ENCODE measurements at places on chromosomes 12 and 14.
A peak's percentile ranks its signal among the peaks of the same experiment; 100 is the strongest.

- DNase-seq: no peak
Measured at GRCh38 chr14:56390859-56391258, 188.7 kb upstream of the TMEM260 start.

- peak; percentile 11 for DNase-seq
Measured at GRCh38 chr12:97650242-97650641, 187.6 kb downstream of the RMST start.

DNA sequence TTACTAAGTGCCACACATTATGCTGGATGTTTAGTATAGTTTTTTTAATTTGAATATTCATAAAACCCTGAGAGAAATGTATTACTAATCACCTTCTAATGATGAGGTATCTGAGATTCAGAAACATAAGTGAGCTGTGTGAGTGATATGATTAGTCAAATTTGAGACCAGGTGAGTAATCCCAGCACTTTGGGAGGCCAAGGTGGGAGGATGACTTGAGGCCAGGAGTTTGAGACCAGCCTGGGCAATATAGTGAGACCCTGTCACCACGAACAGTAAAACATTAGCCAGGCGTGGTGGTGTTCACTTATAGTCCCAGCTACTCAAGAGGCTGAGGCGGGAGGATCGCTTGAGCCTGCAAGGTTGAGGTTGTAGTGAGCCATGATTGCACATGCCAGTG lies 438.4 kb downstream of the RAD51B start:
- no peak for DNase-seq

- no peak for DNase-seq
Measured at GRCh38 chr12:94460616-94460959, 921 bp upstream of the CEP83 start.

DNA sequence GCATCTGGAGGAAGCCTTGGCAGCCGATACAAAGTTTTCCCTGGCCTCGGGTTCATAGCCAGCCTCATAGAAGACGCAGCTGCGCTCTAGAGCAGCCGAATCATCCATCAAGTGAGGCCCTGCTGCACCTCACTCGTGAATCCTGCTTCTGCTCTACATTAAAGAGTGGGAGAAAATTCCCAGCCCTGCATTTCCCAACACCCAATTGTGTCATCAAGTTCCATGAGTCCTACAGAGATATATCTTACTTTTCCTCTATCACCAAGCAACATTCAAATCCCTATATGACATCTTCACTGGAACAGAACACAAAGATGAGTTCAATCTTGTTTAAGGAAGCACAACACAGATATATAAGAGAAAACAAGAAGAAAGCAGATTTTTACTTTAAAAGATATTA lies 139.3 kb downstream of the TTC7B start:
- peak; percentile 60 for DNase-seq

DNA sequence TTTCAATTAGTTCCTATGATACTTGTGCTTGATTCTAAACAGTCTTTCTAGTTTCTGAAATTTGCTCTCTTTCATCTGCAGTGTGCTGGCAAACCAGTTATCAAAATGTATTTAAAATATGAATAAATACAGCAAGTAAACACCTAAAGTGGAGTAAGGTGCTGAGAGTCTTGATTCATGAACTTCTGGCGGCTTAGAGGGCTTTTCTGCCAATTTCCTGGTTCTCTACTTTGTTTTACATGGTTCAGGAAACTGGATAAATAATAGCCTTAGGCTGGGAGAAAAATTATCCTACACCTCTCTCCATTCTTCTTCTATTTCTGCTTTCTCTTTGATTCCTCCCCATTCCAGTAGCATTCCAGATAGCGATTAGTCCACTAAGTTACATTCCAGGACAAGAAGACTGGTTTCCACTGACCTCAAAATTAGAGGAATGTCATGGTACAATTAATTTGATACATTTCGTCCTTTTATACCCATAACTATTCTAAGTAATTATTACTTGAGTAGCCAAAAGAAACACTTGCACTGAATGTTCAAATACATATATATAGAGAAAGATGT lies 14.9 kb downstream of the ATP2B1 start:
- DNase-seq: peak; percentile 56

- DNase-seq: no peak
Measured at GRCh38 chr14:105537580-105538474, 11.4 kb downstream of the TMEM121 start.

- DNase-seq: peak; percentile 24
Measured at GRCh38 chr14:74667758-74668157, 45.1 kb downstream of the AREL1 start.

GRCh38 chr12:76914102-76914859 lies 35.5 kb upstream of the CSRP2 start:
- DNase-seq: no peak

DNA sequence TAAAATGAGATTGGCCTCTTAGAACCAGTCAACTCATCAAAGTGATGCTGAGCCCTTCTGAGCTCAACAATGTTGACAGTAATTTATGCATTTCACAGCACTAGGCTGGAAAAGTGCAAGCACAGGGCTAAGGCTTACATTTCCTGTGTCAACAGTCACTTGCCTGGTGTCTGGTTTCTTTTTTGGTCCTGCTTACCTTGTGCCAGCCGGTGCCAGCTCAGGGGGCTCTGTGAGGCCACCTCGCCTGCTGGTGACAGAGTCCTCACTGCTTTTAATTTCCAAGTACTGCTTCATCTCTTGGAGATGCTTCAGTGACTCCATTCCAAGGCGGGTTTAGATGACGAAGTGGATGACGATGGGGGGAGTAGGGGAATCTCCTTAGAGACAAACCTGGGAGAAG lies 53.1 kb upstream of the KCNA1 start:
- no peak for DNase-seq

DNA sequence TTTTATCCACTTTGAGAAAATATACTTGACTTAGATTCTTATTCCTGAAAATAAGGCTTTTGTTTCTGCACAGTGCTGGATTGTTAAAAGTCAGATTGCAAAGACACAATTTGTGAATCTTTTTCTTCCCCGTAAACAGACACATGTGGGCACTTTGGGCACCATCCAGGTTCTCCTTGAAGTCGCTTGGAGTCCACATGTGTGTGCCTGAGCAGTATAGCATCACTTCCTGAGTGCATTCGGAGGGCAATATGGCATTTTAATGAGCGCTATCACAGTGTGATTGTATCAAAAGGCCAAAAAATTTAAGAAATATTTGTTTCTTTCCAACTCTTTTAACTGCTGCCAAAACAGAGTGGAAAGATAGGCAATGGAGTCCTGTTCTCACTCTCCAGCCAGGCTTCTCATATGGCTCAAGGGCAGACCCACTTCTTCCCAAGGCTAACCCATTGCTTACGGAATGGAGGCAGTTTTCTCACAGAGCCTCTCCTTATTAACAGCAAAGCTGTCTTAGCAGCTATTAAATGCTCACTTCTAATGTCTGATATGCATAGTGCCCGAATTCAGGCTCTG lies 397.1 kb downstream of the EGLN3 start:
- DNase-seq: no peak

DNA sequence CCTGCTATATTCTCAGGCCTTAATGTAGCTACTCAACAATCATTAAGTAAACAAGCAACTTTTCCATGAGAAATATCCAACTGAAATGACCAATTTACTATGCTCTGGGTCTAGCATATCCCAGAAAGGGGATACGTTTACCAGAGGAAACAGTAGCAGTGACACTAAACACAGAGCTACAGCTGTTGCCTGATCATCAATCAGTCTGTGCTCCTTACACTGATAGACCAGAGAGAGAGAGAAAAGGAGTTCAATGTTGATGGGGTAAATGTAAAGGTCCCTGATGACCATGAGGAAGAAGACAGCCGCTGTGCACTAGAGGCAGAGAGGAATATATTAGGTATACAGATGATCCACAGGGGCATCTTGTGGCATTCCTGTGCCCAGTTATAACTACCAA lies 397.2 kb upstream of the USP15 start:
- no peak for DNase-seq

GRCh38 chr12:48795550-48796455 lies 6.9 kb upstream of the ADCY6 start:
- DNase-seq: peak; percentile 76

DNA sequence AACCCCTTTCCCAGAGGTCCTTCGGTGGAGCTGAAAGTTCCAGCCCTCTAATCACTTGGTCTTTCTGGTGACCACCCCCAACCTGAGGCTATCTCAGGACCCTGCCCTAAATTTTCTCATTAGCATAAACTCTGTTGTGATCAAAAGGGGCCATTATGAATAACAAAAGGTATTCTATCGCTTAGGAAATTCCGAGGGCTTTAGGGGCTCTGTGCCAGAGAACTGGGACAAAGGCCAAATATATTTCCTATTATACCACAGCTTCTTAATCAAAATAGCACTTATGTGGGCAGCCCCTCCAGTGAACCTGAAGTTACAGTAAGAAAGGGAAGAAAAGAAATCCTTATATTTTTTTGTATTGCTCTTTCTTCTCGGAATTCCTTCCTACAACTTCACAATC lies 125.3 kb upstream of the NPAS3 start:
- DNase-seq: no peak

- DNase-seq: no peak
Measured at GRCh38 chr14:23249824-23250223, 12.1 kb downstream of the RNF212B start.

- DNase-seq: peak; percentile 31
Measured at GRCh38 chr12:21502164-21502496, 541 bp downstream of the GOLT1B start.

DNA sequence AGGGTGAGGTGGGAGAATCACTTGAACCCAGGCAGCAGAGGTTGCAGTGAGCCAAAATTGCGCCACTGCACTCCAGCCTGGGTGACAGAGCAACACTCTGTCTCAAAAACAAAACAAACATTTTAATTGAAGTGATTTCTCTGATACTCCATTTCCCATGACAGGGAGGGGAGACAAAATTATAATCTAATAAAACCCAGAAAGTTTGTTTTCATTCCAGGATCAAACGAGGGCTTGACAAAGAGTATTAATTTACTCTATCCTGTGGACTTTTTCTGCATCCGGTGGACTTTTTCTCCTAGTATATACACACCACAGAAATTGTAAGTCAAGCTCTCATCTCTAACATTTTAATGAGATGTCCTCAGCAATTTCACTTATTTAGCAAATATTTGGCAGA lies 14.5 kb upstream of the AP4S1 start:
- DNase-seq: no peak

DNA sequence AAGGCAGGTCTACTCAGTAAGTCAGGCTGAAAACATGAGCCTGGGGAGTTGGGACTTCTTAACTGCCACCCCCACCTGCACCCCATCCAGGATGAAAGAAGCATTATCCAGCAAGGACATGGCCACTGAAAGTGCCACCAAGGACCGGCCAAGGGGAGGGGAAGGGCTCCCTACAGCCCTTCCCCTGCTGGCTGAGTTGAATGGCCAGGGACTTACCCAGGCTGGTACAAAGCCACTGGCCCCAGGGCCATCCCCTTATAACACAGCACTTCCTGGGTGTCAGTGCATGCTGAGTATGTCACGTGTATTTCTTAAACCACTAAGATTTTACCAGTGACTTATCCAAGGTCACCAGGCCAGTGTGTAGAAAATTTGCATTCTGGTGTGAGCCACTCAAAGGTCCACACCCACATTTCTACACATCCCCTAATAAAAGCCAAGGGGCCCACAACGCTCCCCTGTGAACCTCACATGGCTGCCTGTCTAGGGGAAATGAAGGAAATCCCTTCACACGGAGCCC lies 29.3 kb upstream of the ZFP36L1 start:
- DNase-seq: no peak
